ENCODE measurements at places on chromosomes 5 and 9.
A peak's percentile ranks its signal among the peaks of the same experiment; 100 is the strongest.

GRCh38 chr5:120794121-120794520 lies 330.0 kb downstream of the PRR16 start:
- DNase-seq: no peak

DNA sequence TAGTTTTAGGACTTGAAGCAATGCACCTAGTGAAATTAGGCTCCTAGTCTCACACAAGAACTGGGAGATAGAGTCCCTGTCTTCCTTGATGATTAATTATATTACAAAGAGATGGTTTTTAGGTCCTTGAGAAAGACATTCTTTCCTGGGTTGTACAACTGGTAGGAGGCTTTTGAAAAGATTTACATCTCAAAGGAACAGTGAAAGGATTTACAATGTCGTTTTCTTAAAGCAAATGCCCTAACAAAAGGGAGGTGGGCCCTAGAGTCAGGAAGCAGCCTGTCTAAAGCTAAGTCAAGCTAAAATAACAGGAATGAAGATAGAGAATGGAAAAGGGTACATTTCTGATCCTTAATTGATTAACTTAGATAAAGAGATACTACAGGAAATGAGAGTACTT lies 102.2 kb upstream of the IL7R start:
- no peak for DNase-seq

GRCh38 chr5:135182675-135183074 lies 148.6 kb upstream of the PITX1 start:
- no peak for DNase-seq

DNA sequence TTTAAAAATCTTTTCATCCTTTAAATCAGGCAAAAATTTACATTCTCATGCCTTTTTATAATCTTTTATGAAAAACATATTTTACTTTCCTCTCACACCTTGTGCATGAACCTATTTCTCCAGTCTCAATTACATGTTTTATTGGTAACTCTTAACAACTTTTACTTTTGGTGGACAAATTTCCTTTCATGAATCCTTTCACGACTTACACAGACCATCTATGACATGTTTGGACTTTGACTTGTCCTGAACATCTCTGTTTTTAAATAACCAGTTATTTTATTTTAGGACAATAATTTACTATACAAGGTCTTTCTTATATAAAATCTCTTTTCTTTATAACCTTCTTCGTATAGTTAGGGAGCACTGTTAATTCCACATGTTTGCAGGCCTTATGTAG lies 26.5 kb upstream of the MTMR12 start:
- no peak for DNase-seq

GRCh38 chr9:16505199-16505598 lies 365.3 kb downstream of the BNC2 start:
- DNase-seq: no peak

- DNase-seq: no peak
These were observed 44.3 kb downstream of the CAMK2A start for GRCh38 chr5:150245111-150245789.

DNA sequence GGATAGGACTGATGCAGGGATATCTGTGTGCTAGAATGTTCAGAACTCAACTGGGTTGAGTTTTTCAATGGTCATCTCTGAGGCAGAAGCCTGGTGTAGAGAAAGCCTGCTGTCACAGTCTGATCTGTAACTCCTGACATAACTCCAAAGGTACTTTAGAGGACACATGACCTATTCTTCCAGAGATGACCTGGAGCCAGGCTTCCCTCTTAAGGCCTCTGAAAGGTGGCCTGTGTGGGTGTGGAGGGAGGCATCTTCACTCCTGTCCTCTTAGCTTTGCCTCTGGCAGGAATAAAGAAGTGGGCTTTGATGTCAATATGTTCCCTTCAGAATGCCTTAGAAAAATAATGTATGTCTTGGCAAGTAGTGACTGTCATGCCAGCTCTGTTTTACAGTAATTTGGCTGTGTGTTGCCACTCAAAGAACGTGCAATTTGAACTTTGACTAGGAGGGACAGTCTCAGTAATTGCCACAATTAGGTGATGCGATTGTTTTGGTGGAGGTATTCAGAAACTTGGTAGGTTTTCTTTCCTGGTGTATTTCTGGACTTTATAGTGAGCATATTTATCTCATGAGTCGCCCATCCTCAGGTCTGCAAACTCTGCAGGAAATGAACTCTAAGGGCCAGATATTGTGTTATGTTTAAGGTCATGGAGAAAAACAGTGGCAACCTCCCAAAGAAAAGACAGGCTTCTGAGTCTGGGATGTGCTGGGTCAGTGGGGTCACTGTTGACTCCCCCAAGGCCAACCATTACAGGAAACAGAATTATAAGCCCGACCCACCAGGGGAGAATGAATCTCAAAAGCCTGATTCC lies 3.2 kb upstream of the C5orf63 start:
- DNase-seq: no peak

- DNase-seq: peak; percentile 84
These were observed 3.1 kb upstream of the GNPDA1 start for GRCh38 chr5:142015781-142016533.

- no peak for DNase-seq
These were observed 101.5 kb downstream of the VAV2 start for GRCh38 chr9:133890583-133890982.

DNA sequence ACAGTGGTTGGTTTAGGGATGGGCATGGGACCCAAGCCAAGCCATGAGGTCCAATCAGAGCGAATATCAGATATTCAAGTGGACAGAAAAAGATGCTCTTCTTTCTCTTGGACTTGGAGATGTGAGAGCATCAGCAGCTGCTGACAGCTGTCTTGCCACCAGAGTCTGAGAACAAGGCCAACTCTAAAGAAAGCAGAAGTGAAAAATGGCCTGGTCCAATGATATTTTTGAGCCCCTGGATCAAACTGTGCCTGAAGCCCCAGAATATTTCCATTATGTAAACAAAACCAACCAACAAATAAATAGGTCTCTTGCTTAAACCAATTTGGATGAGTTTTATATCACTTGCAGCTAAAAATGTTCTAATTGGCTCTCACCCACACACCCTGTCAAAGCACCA lies 30.7 kb upstream of the JADE2 start:
- DNase-seq: no peak

DNA sequence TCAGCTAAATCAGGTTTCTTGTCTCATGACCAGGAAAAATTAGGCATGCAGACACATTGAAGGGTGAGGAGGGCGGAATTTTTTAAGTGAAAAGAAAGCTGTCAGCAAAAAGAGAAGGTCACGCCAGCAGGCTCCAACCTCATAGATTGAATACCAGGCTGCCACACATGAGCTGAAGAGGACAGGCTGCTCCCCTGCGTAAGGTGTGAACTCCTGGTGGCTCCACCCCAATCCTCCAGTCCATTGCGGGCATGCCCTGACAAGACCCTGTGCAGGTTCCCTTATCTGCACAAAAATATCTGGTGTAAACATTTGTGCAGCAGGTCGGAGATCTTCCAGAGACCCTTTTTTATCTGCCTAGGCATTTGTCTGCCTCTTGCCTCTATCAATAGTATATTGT lies 22.9 kb upstream of the TEX10 start:
- no peak for DNase-seq

- DNase-seq: no peak
These were observed 49.5 kb downstream of the CAMSAP1 start for GRCh38 chr9:135857843-135858242.

DNA sequence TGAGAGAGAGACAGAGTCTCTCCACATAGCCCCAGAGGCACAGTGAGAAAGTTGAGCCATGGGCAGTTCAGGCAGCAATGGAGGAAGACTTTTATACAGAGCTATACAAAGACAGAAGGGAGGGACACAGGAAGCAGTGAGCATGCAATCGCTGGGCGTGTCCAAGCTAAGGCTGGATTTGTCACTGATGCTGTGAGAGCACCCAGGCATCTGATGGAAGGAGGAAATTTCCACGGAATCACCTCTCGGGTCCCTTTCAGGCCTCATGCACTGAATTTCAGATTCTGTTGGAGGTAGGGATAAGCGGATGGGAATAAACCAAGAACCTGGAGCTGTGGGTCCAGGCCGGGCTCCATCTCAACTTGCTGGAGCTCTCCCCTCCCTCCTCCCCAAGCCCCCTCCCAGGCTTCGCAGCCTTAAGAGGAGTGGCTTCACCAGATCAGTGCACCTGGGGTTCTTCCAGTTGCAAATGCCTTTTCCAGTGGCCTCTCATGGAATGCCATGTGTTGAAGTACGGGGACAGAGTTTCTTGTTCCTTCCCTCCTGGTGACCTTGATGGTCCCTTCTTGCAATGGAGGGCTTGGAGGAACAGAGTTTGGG lies 114.8 kb upstream of the ALDH1B1 start:
- no peak for DNase-seq

GRCh38 chr9:1880038-1880565 lies 135.0 kb upstream of the SMARCA2 start:
- DNase-seq: peak; percentile 53

DNA sequence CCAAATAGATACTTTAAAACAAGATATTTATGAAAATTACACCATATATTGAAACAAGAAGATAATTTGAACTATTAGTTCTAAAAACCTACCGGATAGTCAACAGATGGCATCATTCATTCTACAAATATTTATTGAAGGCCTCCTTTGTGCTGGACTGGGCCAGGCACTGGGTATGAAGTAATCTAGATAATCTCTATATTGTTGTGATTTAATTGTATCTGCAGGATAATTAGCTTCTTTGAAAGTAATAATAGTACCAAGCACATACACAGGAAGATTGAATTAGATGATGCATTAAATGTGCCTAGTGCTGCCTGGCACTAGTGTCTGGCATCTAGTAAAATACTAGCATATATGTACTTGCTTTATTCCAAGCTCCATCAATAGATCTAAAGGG lies 735.2 kb upstream of the DMAC1 start:
- no peak for DNase-seq

GRCh38 chr5:107698286-107698685 lies 27.5 kb upstream of the EFNA5 start:
- no peak for DNase-seq

- DNase-seq: no peak
These were observed 1313.7 kb downstream of the PTPRD start for GRCh38 chr9:9299134-9299533.

DNA sequence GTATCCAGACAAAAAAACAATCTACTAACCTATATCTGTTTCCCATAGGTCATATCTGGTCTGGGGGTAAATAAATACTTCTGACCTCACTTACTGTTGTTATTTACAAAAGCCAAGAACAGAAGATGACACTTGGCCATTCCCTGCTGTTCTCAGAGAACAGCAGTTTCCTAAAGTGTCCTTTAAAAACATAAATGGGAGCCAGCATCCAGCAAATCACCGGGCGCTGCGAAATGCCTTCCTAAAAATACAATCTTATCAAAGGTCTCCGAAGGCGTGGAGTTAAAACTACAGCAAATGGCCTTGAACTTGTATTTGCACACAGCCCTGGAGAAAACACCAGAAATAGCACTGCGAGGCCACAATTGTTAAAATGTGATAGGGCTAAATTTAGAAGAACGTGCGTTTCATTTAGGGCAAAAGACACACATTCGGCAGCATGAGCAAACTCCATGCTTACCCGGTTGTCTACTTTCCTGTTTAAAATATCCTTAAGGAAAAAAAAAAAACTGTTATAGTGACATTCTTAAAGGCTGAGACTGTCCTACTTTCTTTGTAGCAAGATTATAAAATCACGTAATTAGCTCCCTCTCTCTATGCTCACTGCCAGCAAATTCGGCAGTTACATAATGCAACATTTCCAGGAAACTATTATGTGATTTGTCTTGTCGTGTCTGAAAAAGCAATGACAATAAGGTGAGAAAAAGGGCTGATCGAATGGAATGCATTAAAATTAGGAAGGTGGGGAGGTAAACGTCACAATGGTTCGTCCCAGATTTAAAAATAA lies 1.5 kb downstream of the NFIL3 start:
- no peak for DNase-seq

DNA sequence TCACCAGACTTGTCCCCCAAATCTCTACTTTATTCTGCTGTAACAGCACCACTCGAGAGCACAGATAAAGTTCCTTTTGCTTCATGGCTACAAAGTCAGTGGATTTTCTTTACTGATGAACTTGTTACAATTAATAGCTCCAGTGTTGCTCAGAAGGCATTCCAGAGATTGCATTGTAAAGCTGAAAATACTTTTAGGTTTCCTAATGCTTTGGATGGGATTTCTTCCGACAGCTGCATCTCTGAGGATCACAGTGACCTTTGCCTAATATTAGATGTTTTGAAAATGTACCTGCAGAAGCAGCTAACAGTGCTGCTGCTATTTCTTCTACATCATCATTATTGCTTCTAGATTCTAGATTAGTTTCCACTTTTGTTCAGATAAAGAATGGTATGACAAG lies 58.8 kb upstream of the TMEM171 start:
- DNase-seq: no peak

DNA sequence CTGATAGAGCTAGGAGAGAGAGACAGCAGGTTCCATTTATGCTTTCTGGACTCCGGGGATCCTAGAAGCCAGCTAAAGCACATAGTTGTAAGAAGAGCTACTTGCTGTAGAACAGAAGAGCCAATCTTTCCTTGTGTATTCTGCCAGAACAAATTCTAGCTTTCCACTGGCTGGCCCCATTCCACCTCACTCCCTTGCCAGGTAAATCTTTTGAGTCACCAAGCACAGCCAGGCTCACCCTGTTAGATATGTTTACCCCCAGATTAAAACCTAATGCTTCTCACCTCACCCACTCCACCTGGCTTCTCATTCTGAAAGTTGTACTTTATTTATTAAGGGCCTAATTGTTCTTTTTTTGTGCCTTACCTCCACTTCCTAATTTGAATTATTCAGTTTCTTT lies 48.9 kb upstream of the CHD1 start:
- no peak for DNase-seq

- peak; percentile 20 for DNase-seq
These were observed 123.5 kb upstream of the LMX1B start for GRCh38 chr9:126490214-126490631.

DNA sequence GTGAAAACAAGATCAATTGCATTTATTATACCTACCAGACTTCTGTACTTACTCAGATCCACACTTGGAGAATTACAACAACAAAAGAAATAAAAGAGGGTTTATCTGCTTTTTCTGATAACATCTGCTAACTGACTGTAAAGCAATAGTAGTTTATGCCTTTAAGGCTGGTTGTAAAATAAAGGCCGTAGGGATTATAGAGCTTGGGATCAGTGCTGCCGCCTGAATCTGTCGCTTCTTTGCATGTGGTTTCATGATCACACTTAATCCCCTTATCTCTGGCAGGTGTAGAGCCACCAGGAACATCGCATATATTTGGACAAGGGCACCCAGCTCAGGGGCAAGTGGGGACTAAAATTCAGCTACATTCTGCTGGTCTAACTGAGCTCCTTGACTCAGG lies 146.7 kb downstream of the CCDC192 start:
- DNase-seq: no peak

DNA sequence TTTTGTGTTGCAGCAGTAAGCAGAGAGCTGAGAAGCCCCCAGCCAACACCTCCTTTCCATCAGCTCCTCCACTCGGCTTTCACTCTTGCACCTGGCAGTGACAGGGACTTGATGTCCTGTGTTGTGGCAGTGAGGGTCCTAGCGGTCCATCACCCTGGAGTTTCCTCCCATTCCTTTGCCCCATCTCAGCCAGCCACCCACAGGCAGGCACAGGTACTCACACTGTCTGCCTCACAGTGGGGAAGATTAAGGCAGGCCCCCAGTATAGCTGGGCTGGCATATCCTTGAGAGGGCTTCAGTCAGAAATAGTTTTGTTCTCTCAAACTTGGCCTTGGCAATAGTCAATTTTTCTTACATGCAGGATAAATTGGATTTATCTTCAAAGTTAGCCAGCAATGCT lies 362.7 kb downstream of the GADD45G start:
- DNase-seq: no peak
